Right renal cortex interstitium (tissue), 3 donors: ENCODE measurements at places on chromosomes 3 and 15. TPM values are rescaled to one million over a fixed set of nuclear protein-coding genes. Genes with fewer than 3 reads are reported as not detected.

Gene CLRN1
- polyA plus RNA-seq, result not detected

Gene RBP2
- polyA plus RNA-seq, result 0.24 TPM

Gene CNTN3
- polyA plus RNA-seq, result 5.5 TPM

Gene FGD5
- 23.6 TPM for polyA plus RNA-seq

DNA sequence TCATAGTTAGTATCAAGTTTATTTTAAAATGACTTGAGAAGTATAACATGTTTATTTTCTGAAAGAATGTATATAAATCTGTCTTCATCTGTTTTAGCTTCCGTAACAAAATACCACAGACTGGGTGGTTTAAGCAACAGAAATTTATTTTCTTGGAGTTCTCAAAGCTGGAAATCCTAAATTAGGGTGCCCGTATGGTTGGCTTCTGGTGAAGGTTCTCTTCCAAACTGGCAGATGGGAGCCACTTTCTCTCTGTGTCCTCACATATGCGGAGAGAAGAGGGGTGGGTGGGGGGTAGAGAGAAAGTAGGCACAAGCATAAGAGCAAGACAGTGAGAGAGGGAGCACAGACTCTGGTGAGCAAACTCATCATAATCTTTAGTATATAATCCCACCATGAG, 142.3 kb downstream of the ZIC1 start:
- DNase-seq, result no peak
